Stimulated activated CD4-positive, alpha-beta T cell treated with anti-CD3 and anti-CD28 coated beads, Interleukin-1b, Interleukin-23, amount 100 ng/mL, for 1 hour (primary cell): ENCODE measurements at places on chromosomes 7 and 10.

DNA sequence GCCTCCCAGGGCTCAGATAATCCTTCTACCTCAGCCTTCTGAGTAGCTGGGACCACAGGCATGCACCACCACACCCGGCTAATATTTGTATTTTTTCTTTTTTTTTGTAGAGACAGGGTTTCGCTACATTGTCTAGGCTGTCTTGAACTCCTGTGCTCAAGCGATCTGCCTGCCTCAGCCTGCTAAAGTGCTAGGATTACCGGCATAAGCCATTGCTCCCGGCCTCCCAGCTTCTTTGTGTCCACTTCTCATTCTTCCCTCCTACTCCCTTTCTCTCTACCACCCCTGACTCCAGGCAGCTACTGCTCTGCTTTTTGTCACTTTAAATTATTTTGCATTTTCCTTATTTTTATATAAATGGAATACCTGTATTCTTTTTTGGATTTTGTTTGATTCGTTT, 83.4 kb downstream of the PALS2 start:
- DNase-seq, result no peak

GRCh38 chr10:4546500-4546899, 279.5 kb upstream of the AKR1E2 start:
- no peak for DNase-seq

- DNase-seq, result no peak
These were observed 96.0 kb downstream of the NOD1 start for GRCh38 chr7:30382607-30383006.

DNA sequence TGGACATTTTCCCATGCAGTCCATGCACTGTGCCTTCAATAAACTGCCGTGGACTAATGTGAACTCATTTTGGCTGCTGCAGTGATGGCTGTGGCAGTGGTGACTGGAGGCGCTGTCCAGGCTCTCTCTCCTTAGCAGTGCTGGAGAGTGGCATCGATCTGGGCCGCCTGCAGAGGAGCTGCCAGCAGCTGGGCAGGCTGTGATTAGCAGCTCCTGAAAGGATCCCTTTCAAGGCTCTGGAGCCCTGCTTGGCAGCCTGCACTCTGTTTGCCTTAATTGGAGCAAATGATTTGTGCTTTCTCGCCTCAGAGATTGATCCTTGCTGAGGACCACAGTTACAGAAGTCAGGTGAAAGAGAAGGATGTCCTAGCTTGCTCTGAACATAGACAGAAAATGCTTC, 130.1 kb upstream of the VWC2 start:
- no peak for DNase-seq

- no peak for DNase-seq
These were observed 327.6 kb upstream of the ZNF32 start for GRCh38 chr10:43976292-43976691.

DNA sequence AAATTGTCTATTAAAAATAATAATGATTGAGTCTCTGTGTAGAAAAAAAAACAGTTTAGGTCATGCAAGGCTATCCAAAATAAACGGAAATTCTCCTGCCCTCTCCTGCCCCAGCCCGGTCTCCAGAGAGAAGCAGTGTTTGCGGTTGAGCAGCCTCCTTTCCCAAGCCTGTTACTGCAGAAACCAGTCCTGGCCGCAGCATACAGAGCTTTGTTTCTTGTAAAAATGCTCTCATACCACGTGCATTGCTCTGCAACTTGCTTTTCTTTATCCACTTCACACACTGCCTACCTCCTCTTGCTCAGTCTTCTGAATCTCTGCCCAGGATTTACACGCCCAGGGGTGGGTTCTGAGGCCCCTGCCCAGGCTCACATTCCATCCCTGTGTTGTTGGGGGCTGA, 34.4 kb upstream of the CUL1 start:
- DNase-seq, result no peak

GRCh38 chr10:95783741-95784140, 27.8 kb downstream of the ENTPD1 start:
- DNase-seq, result no peak

DNA sequence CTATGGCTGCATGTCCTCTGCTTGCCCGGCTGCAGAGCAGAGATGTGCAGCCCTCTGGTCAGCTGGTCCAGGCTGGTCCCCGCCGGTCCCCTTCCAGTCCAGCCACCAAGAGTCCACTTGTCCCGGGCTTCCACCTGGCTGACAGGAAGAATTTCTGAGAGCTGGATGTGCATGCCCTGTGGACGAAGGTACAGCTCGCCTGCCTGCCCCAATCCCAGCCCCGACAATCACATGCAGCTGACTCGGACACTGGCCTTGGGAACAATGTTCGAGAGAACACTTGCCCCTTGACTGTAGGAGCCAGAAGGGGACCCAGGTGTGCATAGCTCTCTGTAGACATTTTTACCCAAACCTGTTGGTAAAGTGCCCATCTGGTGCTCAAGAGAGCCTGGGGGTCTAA, 11.8 kb downstream of the AVPI1 start:
- no peak for DNase-seq

GRCh38 chr7:157825325-157825724, 488.5 kb downstream of the DNAJB6 start:
- DNase-seq, result no peak
